ENCODE measurements at places on chromosomes 1 and 21. TPM values are rescaled to one million over a fixed set of nuclear protein-coding genes. Genes with fewer than 3 reads are reported as not detected.

CFHR1 gene
- not detected for total RNA-seq

- no peak for DNase-seq
Observed at GRCh38 chr1:17167041-17167785, 37.7 kb upstream of the PADI1 start.

SLC5A9 gene
- total RNA-seq, result not detected

DNA sequence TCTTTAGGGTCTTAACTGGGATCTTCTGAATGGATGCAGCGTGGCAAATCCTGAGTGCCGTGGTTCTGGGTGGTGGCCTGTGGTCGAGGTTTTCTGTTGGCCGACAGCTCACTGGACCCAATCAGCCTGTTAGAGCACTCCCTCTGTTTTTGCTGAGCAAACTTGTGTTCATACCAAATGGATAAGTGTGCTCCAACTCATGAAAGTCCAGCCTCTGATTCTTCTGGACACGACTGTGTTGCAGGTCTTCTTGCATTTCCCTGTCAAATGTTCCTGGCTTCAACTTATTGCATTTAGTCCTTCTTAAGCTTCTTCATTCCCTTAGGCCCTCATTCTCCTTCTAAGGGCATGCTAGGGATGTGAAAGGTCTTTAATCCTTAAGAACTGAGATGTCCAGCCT lies 63.7 kb downstream of the AJAP1 start:
- DNase-seq, result no peak

DNA sequence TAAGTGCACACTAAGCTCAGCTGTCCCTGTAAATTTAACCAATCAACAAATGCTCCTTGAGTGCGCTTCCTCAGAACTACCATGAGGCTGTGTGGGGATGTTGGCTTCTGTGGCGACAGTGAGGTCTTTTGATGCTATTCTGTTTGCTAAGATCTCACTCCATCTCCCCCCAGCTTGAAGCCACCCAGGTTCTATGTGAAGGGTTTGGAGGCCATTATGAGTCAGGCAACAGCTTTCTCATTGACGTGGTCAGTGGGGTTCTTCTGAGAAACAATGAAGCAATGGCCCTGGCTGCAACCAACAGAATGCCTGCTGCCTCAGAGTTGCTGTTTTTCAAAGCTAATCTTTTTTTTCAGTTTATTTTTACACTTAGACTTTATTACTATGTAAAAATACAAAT lies 205.5 kb downstream of the PTBP2 start:
- DNase-seq, result no peak

- no peak for DNase-seq
Observed at GRCh38 chr1:208526613-208527125, 282.5 kb upstream of the PLXNA2 start.

DNA sequence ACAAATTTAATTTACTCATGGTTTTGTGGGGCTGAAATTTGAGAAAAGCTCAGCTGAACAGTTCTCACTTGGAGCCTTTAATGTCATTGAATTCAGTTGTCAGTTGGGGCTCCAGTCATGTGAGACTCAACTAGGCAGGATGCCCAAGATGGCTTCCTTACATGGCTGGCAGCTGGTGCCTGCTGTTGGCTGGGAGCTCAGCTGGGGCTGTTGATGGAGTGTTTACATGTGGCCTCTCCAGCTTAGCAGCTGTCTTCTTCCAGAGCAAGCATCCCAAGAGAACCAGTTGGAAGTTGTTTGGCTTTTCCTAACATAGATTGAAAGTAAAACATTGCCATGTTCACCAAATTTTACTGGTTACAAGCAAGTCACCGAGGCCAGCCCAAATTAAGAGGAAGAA lies 81.8 kb upstream of the KCNA3 start:
- DNase-seq, result peak; percentile 96

- DNase-seq, result peak; percentile 100
Observed at GRCh38 chr1:42766741-42767509, at the start of the genes C1orf50 and P3H1. Gene C1orf50, plus strand, starts transcription at chr1:42767249. Its CDS starts 63 bp downstream, at chr1:42767312. Gene P3H1, minus strand, starts transcription at chr1:42767028. Its CDS starts 57 bp downstream, at chr1:42766971.

DNA sequence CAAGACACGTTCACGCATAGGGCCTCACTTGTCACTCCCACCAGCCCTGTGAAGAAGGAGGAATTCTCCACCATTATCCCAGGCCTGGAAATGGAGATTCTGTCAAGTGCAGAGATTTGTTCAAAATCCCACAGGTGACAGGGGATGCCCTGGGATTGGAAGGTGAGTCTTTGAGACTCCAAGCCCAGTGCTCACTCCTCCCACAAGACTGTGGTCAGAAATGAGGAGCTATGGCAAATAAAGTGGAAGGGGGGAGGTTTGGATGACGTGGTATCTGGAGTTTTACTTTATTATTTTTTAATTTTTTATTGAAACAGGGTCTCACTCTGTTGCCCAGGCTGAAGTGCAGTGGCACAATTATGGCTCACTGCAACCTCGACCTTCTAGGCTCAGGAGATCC lies 12.8 kb upstream of the FOXO6 start:
- no peak for DNase-seq

DNA sequence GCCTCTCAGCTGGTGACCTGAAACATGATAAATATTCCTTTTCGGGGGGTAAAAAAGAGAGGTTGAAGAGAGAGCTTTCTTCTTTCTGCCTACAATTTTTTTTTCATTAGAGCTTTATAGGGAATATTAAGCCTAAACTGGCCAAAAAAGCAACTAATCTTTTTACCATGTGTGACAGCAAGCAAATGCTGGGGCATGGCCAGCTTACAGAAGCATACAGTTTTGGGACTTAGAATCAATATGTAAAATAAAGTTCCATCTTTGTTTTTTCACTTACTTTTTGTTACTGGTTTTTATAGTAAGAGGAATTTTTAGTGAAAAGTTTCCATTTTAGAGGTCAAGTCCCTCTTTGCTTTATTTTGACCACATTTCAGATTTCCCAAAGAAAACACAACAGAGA lies 301.2 kb upstream of the DEPDC1 start:
- no peak for DNase-seq

GRCh38 chr1:243508303-243508713 lies 252.5 kb downstream of the SDCCAG8 start:
- DNase-seq, result no peak

PPFIA4 gene
- total RNA-seq, result 39.8 TPM

DNA sequence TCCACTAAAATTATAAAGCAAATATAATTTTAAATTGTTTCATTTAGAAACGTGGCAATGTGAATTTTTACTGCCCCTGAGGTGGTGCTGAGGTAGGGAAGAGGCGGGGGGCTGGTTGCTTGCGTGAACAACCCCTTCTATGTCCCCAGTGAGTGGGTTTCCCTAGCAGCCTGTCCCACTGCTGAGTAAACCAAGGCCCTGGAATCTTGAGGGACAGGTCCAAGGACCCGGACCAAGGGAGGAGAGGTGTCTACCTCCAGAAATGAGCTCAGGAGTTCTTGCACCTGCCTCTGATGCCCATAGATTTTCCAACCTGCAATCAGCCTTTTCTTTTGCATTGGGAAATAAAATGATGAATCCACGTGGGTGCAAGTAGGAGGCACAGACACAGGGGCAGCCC lies 649 bp upstream of the LDLRAD1 start:
- DNase-seq, result no peak

DNA sequence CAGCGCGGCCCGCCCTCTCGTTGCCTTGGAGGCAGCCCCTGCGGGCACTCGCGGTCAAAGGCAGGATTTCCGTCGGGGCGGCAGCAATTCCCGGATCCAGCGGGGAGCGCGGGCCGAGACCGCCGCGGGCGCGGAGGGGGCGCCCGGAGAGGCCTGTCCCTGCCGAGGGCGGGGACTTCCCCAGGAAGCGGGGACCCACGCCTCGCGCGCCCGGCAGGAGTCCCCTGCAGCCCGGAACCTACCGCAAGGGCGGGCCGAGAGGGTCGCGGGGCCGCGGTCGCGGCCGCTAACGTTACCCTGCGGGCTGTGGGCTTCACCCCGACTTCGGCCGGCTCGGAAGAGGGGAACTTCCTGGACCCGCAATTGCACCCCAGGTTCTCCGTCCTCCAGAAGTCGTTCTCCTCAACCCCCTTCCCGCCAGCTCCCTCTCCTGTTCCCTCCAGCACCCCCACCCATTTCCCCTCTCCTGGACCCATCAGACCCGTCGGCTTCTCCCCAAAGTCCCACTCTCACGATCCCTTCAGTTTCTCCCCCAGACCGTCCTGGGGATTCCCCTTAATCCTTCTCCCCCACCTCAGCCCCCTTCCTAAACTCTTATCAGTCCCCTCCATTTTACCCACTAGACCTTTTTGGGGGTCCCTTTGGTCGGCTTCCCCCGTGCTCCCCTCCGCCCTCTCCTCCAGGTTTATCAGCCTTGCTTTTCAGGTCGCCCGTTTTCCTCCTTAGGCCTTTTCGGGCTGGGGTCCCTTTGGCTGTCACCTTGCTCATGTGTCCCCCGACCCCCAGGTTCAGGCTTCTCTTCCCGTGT lies 604 bp downstream of the FGR start:
- peak; percentile 34 for DNase-seq

DNA sequence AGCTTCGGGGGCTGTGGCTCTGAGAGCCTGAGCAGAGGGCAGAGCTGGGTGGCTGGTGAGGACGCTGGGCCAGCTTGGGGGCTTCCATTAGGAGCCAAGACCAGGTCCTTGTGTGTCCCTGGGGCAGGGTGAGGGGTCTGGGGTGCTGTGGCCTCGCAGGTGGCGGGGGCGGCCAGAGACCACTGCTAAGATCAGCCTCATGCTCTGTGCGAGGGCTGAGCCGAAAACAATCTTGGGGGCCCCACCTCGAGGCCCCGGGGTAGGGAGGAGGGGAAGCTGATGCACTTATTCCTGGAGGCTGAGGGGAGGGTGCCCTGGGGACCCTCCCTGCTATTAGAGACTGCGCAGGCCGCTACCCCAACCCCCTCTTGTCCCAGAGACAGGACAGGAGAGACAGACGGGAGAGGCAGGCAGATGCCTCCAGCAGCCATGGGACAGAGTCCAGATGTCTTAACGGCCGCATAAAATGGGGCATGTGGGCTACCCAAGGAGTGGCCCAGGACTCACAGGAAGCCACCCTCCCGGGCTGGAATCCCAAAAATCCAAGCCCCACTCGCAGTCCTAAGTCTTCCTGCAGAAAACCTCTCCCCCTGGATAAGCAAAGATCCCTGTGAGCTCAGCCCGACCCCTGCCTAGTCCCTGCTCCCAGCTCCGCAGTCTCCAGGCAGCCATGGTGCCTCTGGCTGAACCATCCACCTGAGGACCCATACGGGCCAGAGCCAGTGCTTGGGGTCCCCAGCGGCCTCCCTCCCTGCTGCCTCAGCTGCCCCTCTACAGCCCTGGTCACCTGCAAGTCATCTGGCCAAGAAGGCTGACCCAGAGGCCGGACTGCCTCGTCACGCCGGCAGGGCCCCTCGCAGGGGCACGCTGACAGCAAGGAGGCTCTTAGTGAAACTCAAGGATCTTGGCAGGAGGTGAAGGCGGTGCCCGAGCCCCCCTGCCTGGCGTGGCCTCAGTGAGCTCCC lies 43.6 kb upstream of the COL18A1 start:
- DNase-seq, result no peak

DNA sequence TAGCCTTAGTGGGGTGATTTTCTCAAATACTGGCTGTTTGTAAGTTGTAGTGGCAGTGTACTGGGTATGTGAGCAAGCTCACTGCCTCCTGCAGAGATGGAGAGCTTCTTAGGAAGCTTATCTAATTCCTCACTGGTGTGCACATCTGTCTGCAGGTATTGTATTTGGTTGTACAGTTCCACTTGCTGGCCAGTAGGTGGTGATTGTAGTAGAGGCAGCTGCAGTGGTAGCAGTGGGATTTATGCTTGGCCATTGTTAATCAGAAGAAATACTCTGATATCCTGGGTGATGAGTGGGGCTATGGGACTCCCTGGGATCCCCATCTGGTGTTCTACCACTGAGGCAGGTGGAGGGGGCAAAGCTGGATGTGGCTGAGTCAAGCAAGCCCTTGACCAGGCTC lies 276.1 kb upstream of the SPAG17 start:
- no peak for DNase-seq

DNA sequence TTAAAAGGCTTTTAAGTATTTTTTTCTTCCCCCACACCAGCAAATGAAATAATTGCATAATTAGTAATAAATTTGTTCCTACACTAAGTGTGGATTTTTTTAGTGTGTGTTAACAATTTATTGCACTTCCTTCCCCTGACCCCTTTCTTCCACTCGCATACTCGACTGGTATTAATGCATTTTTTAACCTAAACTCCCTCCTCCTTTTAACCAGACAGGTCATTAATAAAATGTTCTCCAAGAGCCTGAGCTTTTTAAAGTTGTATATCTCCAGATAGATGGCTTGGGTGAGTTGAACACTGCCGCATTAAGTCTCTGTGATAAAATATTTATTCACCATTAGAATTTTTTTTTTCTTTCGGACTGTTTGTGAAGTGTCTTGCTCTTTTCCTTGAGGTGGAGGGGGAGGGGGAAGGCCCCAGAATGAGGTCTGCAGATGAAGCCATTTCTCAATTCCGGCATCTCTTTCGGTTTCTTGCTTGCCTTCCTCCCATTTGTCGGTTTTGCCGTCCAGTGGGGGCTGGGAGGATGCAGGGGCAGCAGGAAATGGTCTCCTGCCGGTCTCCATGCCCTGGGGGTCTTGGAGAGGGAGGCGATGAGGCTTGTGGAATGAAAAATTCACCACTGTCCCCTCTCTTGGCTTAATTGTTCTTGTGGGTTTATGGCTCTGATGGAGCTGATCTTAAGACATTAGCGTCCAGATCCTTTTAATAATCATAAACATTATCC lies 64.1 kb upstream of the ACTL8 start:
- no peak for DNase-seq

OR14I1 gene
- total RNA-seq, result not detected

GRCh38 chr1:226782845-226783601 lies 43.9 kb upstream of the ITPKB start:
- no peak for DNase-seq

All from tongue (tissue), 3 donors.